Activated CD4-positive, alpha-beta T cell treated with anti-CD3 and anti-CD28 coated beads for 4 hours (primary cell): ENCODE measurements at places on chromosomes 13 and 19.

DNA sequence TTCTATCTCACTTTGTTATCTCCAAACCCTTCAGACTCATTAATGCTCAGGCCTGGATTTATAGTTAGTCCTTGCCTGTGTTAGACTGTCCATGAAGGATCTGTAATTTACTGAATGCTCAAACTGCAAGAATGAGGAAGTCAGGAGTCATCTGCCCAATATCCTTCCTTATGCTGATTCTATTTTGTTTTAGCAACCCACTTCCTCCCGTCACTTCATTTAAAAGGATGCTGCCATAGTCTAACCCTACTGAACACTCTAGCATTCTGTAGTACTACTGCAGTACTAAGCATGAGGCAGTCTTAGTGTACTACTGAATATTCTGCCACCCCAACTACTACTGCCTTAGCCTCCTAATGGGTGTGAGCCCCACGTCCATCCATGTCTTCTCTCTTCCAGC, 1.5 kb downstream of the FCAR start:
- no peak for DNase-seq

DNA sequence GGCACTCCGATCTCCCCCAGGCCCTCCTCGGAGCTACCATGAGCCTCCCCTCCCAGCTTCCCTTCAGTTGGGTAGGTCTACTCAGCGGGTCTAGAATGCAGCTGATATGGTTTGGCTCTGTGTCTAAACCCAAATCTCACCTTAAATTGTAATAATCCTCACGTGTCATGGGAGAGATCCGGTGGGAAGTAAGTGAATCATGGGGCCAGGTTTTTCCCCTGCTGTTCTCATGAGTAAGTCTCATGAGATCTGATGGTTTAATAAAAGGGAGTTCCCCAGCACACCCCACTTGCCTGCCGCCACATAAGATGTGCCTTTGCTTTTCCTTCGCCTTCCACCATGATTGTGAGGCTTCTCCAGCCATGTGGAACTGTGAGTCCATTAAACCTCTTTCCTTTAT, 14.5 kb upstream of the DOCK9 start:
- no peak for DNase-seq

- no peak for DNase-seq
Measured at GRCh38 chr19:38513762-38514167, 80.3 kb downstream of the RYR1 start.

DNA sequence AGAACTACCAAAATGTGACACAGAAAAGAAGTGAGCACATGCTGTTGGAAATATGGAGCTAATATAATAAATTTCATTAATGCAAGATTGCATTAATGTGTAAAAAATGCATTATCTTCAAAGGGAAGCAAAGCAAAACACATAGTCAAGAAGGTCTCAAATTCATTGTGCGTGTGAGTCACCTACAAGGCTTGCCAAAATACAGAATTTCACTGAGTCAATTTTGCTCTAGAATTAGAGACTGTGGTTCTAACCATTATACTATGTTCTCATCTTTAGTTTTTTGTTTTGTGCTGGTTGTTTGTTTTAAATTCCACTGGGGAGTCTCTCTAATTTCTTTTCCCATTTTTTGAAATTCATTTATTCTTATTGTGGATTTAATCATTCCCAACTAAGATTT, 149.8 kb upstream of the SLITRK1 start:
- no peak for DNase-seq

DNA sequence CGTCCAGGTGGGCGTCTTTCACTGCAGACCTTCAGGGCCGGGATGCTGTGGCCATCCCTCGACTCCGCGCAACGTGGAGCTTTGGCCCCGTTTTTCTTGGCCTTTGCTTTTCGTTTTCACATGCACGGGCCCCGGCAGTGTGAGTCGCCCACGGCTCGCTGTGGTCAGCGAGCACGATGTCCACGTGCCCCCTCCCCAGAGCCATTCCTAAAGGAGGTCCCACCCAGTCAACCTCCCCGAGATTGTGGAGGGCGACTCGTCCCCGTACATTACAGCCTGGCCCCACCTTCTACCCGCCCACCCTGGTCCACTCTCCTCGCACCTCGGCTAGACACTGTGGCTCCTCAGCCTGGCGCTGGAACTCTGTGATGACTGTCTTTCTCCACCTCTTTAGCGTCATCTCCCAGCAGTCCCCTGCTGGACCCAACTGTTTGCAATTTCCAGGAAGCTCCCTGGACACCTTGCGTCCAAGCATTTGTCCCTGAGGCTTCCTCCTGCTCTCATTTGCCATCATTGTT, 405 bp downstream of the ZNF446 start:
- no peak for DNase-seq

DNA sequence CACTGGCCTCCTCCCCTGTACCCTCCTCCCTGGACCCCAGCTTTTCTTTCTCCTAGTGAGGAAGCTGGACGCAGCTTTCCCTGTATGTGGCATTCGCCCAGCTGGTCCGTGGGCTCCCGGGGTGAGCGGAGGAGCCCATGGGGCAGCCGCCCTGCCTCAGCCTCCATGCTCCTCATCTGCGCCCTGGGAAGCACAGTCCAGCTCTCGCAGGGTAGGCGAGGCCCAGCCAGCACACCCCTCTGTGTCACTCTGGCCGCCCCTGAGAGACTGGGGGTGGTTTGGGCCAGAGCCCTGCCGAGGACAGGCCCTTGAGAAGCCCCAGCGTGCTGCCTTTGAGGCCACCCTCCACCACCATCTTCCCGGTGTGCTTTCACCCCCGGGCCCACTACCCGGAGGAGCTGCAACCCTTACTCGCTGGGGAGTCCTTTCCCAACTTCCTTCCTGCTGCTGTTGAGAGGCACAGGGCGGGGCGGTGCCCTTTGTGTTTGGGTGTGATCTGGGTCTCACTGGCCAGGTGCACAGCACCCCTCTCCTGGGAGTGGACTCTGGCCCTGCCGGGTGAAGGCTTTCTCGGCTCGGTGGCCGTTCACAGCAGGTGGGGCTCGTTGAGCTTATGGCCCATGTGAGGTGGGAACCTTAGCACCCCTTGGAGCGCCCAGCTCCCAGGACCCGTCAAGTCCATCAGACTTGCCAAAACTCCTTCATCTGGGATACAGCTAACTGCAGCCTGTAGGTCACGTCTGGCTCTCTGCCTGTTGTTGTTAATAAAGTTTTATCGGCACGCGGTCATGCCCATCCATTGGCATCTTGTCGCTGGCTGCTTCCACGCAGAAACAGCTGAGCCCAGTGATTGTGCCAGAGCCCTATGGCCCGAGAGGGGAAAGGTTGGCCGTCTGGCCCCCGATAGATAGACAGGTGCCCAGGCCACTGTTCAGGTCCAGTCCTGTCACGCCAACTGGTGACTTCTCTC, 3.2 kb downstream of the NCLN start:
- no peak for DNase-seq

DNA sequence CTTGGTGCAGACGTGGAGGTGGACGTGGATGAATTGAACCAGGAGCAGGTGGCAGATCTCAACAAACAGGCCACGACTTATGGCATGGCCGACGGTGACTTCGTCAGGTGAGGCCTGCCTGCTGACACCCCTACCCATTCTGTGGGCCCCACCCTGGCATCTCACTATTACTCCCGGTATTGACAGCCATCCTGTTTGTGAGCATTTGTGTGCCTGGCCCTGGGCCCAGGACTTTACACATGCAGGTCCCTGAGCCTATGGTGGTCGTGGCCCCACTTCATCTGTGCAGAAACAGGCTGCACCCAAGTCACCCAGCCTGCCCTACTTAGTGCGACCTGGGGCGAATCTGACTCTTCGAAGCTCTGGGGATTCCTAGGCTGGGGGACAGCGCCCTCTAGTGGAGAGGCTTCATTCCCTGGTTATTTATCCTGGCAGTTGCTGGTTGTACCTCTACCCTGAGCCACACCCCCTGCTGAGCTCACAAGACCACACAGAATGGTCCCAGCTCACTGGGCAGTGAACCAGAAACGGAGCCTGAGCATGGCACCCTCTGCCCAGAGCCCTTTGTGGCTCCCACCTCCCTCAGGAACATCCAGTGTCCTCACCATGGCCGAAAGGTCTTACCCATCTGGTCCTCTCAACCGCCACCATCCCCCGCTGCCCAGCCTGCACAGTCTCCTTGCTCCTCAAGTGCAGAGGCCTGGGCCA, 16.9 kb downstream of the ZNF296 start:
- peak; percentile 86 for DNase-seq

DNA sequence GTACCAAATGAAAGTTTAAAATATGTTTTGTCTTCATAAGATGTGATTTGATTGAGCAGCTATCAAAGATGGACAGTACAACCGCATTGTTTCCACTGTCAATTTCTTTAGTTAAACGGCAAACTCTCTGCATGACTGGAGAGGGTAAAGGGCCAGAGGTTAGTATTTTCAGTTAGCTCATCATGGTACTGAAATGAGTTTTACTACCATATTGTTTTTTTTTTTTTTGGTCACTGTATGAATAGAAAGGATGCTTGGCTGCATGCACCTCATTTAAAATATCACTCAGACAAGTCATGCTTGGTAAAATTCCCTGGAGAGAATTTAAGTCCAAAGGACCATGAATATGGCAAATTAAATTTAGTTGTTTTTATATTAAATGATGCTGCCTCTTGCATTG, 942.1 kb upstream of the SPRY2 start:
- no peak for DNase-seq

GRCh38 chr19:49407482-49408015, 15.7 kb downstream of the PTH2 start:
- DNase-seq: no peak

DNA sequence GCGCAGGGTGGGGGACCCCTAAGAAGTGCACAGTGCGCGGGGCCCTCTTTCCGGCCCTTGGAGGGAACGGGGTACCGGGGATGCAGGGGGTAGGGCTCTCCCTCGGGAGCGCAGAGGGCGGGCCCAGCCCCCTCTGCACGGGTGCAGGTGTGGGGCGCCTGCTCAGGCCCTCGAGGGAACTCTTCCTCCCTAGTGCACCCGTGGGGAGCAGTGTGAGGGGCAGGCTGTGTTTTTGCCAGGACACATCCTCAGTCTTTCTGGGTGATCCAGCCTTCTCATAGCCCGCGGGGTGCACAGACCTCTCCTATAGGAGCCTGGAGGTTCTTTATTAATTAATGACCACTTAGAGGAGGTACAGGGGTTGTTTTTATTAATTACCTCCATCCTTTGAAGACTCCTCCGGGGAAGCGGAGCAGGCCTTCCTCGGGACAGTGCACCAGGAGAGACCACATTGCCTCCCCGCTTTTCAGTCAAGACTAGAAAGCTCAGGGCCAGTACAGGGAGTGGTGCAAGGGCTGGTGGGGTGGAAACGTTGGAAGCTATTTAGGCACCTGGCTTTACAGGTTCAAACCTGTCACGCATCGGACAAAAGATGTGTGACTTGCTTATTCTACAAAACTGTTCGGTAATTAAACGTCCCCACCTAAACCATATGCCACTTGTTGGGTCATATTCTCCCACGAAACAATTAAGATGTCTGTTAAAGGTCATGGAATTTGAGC, 598 bp upstream of the GJB6 start:
- DNase-seq: no peak

DNA sequence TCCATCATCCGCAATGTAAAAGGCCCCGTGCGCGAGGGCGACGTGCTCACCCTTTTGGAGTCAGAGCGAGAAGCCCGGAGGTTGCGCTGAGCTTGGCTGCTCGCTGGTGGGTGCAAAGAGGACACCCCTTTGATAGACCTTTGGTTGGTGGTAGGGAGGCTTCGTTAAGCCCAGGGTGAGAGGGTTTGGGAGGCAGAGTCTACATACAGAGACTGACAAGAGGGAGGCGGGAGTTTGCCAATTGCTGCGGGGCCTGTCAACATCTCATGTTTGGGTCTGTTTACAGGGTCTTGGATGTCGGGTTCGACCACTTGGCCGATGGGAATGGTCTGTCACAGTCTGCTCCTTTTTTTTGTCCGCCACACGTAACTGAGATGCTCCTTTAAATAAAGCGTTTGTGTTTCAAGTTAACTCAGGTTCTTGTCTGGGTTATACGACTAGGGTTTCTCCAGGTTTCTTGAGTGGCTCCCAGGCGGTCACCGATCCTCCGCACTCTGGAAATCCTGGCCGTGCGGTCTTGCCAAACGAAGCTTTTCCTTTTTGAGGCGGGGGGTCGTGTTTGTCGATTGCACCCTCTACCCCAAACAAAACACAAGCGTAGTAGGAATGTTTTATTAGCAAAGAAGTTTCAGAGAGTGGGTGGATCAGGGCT, 816 bp downstream of the RPS28 start:
- no peak for DNase-seq

- no peak for DNase-seq
Measured at GRCh38 chr13:23766939-23767338, 122.3 kb downstream of the MIPEP start.

DNA sequence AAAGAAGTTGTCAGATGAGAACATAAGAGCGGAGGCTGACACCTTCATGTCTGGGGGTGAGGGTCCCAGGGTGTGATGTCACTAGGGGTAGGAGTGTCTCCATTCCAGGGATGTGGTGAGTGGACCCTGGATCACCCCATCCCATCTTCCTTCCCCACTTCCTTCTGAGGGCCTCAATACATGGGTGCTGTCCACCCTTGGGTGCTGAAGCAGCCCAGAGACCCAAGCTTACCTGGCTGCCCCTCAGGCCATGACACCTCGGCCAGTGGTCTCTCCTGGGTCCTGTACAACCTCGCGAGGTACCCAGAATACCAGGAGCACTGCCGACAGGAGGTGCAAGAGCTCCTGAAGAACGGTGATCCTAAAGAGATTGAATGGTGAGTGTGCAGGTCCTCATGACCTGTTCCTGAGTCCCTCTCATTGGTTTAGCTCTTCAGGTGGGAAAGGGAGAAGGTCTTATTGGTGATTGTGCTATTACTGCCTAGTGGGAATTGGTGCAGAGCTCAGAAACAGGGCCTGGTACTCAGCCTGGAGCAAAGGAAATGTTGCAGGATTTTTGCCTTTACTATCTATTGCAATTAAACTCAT, 37.7 kb upstream of the CYP4F8 start:
- DNase-seq: no peak

DNA sequence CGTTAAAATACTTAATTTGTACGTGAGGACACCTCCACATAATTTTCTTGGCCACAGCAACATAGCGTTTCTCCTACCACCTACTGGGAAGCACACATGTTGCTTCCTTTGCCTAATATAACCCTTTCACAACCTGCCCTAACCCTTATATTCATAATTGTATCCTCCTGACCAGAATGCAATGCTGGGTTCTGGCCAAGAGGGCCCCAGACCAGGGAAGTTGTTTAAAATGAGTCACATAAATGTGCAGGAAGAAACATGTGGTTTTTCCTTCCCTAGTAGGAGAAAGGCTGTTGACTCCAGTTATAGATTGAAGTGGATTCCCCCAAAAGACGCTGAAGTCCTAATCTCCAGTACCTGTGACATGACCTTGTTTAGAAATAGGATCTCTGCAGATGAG, 187.3 kb downstream of the NUFIP1 start:
- no peak for DNase-seq

GRCh38 chr19:42563352-42564210, 31.1 kb downstream of the CEACAM8 start:
- peak; percentile 12 for DNase-seq

- DNase-seq: no peak
Measured at GRCh38 chr13:30364133-30364532, 56.8 kb upstream of the KATNAL1 start.

DNA sequence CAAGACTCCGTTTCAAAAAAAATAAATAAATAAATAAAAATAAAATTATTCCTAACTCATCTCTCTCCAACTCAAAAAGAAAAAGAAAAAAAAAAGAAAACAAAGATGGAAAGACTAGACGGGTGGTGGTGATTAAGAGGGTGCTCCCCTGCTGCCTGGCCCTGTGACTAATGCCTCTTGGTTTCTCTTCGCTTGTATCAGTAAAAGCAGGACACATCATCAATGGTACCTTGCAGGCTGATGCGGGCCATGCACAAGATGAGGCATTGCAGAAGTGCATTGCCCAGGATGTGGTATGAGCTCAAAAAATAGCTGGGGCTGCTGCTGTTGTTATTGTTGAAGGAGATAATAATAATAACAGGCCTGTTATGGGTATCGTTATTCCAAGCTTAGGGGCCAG, 14.6 kb downstream of the ACER1 start:
- no peak for DNase-seq
